ENCODE measurements at places on chromosomes 13 and 19.

DNA sequence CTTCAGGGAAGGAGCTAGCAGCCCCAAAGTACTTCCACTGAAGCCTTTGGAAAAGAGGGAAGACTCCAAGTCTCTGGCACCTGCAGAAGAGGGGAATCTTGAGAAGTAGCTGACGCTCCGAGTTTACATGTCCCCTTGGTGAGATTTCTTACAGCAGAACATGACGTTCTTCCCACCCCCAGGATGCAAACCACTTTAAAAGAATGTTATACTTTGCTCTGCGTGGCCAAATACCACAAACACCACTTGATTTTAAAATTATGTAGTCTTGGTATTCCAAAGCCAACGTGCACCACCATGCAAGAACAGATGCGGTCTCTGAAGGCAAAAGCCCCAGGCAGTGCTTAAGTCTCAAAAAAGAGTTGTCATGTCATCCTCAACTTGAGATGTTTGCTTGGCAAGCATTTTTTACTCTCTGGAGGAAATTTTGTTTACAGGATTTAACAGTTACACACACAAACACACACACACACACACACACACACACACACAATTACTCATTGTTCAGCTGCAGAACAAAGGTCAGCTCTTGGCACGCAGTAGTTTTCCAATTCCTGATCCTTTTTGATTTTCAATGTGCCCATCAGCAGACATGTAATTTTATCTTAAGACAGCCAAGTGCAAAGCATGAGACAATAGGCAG, 106.1 kb downstream of the RGCC start:
- H3K4me3 ChIP-seq, result no peak overlapping the region
- no peak for DNase-seq
- H3K4me1 ChIP-seq, result no peaks in the 10 kb centered on the region
- no peaks in the 10 kb centered on the region for H3K27me3 ChIP-seq

- DNase-seq, result no peak
- H3K27ac ChIP-seq, result no peak overlapping the region
- H3K36me3 ChIP-seq, result no peaks in the 10 kb centered on the region
- H3K27me3 ChIP-seq, result no peaks in the 10 kb centered on the region
- peaks cover 3% of the 10 kb centered on the region for H3K4me1 ChIP-seq
Observed at GRCh38 chr13:61408571-61408970, 7.1 kb downstream of the PCDH20 start.

GRCh38 chr13:44311011-44311780, 62.4 kb upstream of the SERP2 start:
- no peak overlapping the region for H3K27ac ChIP-seq
- no peak for DNase-seq
- H3K4me3 ChIP-seq, result no peak overlapping the region

GRCh38 chr19:2532252-2533071, 56.5 kb downstream of the GADD45B start:
- H3K27me3 ChIP-seq, result no peaks in the 10 kb centered on the region
- H3K27ac ChIP-seq, result no peak overlapping the region
- no peak for DNase-seq
- H3K36me3 ChIP-seq, result no peaks in the 10 kb centered on the region
- no peaks in the 10 kb centered on the region for H3K4me1 ChIP-seq
- no peak overlapping the region for H3K4me3 ChIP-seq

DNA sequence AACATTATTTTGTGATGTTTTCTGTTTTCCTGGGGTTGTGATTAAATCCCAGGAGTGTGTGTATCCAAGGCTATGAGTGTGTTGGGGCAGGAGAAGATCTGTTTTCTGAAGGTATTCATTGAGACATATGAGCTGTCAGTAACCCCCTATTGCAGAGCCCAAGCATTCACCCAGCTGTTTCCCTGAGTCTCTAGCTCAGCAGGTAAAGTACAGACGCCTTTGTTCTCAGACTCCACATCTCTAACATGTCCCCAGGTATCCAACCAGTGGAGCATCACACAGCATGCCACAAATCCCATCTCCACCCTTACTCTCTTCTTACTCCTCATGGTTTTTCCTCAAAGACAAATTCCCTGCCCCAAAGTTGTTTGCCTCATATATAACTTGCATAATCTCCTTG, 213.6 kb downstream of the PCDH20 start:
- no peak for DNase-seq
- no peaks in the 10 kb centered on the region for H3K36me3 ChIP-seq
- H3K4me3 ChIP-seq, result no peak overlapping the region
- H3K4me1 ChIP-seq, result no peaks in the 10 kb centered on the region
- H3K27me3 ChIP-seq, result no peaks in the 10 kb centered on the region

Data from liver (tissue), 10 donors.